ENCODE measurements at places on chromosomes 7 and 10. TPM values are rescaled to one million over a fixed set of nuclear protein-coding genes. Genes with fewer than 3 reads are reported as not detected.

DNA sequence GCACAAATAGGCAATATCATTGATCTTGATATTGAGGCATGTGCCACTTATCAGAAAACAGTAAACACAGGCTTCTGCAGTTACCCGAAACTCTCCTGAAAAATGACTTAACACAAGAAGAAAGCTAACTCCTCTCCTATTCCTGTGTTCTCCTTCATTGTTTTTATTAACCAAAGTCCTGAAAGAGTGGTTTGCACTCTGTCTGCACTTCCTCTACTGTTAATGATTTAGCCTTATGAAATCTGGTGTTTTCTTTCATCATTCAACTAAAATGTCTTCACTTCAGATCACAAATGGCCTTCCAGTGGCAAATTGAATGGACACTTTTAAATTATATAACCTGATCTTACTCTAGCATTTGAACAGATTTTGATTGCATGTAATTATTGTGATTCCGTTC lies 630.6 kb upstream of the PHF14 start:
- no peaks in the 10 kb centered on the region for H3K36me3 ChIP-seq
- H3K27me3 ChIP-seq = no peaks in the 10 kb centered on the region
- no peak overlapping the region for H3K27ac ChIP-seq
- no peak overlapping the region for H3K4me3 ChIP-seq

DNA sequence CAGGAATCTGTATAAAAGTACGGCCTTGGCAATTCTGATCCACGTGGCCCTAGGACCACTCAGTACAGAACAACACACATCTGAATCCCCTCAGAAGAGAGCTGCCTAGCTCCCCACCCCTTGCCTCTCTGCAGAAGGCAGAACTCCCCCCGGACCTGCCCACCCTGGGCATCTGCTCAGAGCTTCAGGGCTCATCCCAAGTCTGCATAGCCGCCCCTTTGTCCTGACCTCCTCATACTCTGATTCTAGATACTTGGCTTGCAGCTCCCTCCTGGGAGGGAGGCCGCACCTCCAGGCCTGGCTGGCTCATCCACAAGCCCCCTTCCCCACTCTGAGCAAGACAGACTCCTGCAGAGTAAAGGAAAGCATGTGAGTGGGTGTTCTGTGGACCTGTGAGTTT lies 49.6 kb downstream of the GRID1 start:
- no peak for DNase-seq
- H3K4me1 ChIP-seq = no peaks in the 10 kb centered on the region
- no peak overlapping the region for H3K27ac ChIP-seq
- H3K36me3 ChIP-seq = no peaks in the 10 kb centered on the region
- H3K4me3 ChIP-seq = no peak overlapping the region
- H3K27me3 ChIP-seq = no peaks in the 10 kb centered on the region

GRCh38 chr7:156580036-156580435 lies 60.5 kb upstream of the RNF32 start:
- no peak for DNase-seq
- H3K4me3 ChIP-seq = no peak overlapping the region
- H3K4me1 ChIP-seq = no peaks in the 10 kb centered on the region

DNA sequence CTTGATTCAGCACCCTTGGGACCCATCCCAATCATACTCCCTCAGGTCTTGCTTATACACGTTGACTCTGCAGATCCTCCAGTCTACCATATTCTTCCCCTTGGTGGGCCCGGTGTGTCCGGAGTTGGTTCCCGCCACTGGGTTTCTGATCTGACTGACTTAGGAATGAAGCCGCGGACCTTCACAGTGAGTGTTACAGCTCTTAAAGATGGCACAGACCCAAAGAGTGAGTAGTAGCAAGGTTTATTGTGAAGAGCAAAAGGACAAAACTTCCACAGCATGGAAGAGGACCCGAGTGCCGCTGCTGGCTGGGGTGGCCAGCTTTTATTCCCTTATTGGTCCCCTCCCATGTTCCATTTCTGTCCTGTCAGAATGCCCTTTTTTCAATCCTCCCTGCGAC lies 5.9 kb upstream of the GDF10 start:
- no peak overlapping the region for H3K27ac ChIP-seq
- no peaks in the 10 kb centered on the region for H3K27me3 ChIP-seq
- no peaks in the 10 kb centered on the region for H3K36me3 ChIP-seq
- no peak overlapping the region for H3K4me3 ChIP-seq

DNA sequence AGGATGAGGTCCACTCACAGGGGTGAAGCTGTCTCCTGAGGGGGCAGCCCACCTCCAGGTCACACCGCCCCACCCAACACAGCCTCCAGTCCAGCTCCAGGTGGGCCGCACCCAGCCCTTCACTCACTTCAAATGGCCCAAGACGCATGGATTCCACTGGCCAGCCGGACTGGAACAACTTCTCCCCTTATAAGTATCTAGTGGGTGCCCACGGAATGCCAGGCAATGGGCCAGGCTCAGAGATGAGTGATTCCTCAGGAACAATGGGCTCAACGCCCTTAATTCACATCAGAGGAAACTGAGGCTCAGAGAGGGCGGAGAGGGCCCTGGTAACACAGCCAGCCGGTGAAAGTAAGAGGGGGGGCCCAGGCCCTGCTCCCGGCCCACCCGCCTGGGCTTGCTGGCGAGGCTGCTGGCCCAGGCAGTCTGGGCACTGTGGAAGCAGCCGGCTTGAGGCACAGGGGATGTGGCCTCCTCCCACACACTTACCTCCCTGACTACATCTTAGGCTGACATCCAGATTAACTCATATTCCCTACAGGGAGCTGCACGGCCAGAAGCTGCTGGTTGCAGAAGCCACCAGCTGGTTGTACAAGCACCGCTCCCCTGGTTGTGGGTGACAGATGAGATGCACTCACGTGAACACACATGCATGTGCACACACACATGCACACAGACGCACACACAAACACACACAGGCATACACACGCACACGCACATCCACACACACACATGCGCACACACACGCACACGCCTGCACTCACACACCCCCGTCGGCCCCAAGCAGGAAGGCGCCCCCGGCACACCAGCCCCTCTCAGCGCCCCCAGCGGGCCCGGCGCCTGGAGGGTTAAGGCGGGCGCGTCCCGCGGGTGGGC lies 1.0 kb upstream of the FAM20C start:
- peaks cover 6% of the 10 kb centered on the region for H3K4me1 ChIP-seq
- H3K36me3 ChIP-seq = no peaks in the 10 kb centered on the region
- no peaks in the 10 kb centered on the region for H3K27me3 ChIP-seq
- peak overlapping the region; percentile 84 for H3K27ac ChIP-seq

GRCh38 chr7:2080060-2080387 lies 152.7 kb downstream of the MAD1L1 start:
- H3K27ac ChIP-seq = no peak overlapping the region
- no peaks in the 10 kb centered on the region for H3K4me1 ChIP-seq
- no peaks in the 10 kb centered on the region for H3K36me3 ChIP-seq
- DNase-seq = no peak

- H3K36me3 ChIP-seq = no peaks in the 10 kb centered on the region
- DNase-seq = no peak
- no peaks in the 10 kb centered on the region for H3K27me3 ChIP-seq
- H3K4me1 ChIP-seq = no peaks in the 10 kb centered on the region
- no peak overlapping the region for H3K4me3 ChIP-seq
Observed at GRCh38 chr7:130393841-130394411, 13.6 kb downstream of the CPA1 start.

- H3K36me3 ChIP-seq = no peaks in the 10 kb centered on the region
- no peak overlapping the region for H3K27ac ChIP-seq
- H3K27me3 ChIP-seq = no peaks in the 10 kb centered on the region
- H3K4me3 ChIP-seq = no peak overlapping the region
Observed at GRCh38 chr7:1912593-1913465, 242.8 kb downstream of the ELFN1 start.

Gene HPSE2
- 2.4 TPM for total RNA-seq

Gene CABCOCO1
- total RNA-seq = 1.9 TPM

- no peaks in the 10 kb centered on the region for H3K27me3 ChIP-seq
- no peak for DNase-seq
- no peak overlapping the region for H3K4me3 ChIP-seq
- no peaks in the 10 kb centered on the region for H3K36me3 ChIP-seq
- no peak overlapping the region for H3K27ac ChIP-seq
- no peaks in the 10 kb centered on the region for H3K4me1 ChIP-seq
Observed at GRCh38 chr10:6321880-6322279, 119.1 kb downstream of the PFKFB3 start.

DNA sequence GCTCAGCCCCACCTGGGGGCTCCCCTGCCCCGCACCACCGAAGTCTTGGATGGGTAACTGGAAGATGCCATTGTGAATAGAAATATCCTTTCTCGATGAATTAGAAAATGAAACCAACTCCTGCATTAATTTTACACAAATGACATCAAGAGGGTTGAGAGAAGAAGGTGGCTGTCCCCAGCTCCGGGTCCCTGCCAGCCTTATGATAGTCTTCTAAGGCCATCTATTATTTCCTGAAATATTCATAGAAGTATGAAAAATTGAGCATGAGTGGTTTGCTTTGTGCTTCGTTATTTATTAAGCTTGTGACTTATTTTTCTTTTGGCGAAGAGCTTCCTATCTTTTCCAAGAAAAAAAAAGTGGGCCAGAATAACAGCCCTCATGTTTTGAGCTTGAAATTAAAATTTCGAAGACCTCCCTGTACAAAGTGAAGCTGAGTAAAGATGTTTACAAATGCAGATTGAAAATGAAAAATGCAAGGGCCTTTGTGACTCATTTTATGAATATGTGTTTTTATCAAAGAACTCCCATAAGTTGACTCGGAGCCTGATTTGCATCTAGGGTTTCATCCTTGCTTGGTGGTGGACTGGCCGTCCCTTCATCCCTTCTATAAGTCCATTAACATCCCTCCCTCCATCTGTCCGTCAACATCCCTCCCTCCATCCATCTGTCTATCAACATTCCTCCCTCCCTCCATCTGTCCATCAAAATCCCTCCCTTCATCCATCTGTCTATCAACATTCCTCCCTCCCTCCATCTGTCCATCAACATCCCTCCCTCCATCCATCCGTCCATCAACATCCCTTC lies 20.5 kb upstream of the CFAP46 start:
- H3K27ac ChIP-seq = no peak overlapping the region
- H3K4me3 ChIP-seq = peak overlapping the region; percentile 39
- H3K36me3 ChIP-seq = no peaks in the 10 kb centered on the region
- no peaks in the 10 kb centered on the region for H3K27me3 ChIP-seq

DNA sequence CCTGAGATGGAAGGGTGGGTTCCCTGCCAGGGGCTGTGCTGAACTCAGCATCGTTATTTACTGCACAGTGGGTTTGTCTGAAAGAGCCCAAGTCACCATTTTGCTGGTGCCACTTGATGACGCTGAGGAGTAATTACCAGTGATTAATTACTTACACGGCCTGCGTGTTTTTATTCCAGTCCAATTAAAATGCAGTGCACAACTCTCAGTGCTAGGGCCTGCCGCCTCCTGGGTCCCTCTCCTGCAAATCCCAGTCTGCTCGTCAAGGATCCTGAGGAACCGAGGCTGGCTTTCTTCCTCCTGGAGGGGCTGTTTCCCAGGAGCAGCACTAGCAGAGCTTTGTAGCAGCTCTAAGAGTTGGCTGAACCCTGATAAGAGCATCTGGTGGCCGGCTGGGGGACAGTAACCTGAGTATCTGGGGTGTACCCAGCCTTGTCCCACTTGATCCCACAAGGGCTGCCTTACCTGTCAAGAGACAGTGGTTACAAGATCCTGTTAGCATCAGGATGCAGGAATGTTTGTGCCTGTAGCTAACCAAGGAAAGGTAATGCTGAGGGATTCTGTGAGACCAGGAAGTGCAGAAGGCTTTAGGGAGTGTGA lies 45.1 kb upstream of the LRRC4 start:
- H3K36me3 ChIP-seq = no peaks in the 10 kb centered on the region
- no peaks in the 10 kb centered on the region for H3K27me3 ChIP-seq
- DNase-seq = no peak
- H3K4me1 ChIP-seq = no peaks in the 10 kb centered on the region
- H3K27ac ChIP-seq = no peak overlapping the region

- no peaks in the 10 kb centered on the region for H3K27me3 ChIP-seq
- no peak overlapping the region for H3K27ac ChIP-seq
- no peak for DNase-seq
- no peaks in the 10 kb centered on the region for H3K36me3 ChIP-seq
Observed at GRCh38 chr7:31873816-31874597, 187.0 kb downstream of the PPP1R17 start.

DNA sequence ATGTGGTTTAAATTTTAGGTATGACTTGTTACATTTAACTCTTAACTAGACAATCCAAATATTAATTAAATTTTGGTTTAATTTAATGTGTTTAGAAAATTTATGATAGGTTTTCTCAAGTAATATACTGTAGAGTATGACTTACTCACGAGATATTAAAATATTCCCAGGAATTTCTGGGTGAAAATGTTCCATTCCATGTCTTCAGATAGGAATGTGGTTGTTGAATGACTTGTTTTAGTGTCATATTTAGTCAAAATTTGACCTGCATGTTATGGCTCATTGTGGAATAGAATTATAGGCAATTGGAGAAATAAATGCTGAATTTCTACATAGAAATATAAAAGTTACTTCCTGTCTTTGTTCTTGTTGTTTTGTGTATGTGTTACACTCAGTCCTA lies 46.7 kb downstream of the SHOC2 start:
- H3K27me3 ChIP-seq = no peaks in the 10 kb centered on the region
- no peaks in the 10 kb centered on the region for H3K4me1 ChIP-seq
- H3K27ac ChIP-seq = no peak overlapping the region
- H3K36me3 ChIP-seq = no peaks in the 10 kb centered on the region

Gene TMEM209
- total RNA-seq = 11.9 TPM

Gene STAM
- 18.2 TPM for total RNA-seq

- DNase-seq = no peak
- no peaks in the 10 kb centered on the region for H3K4me1 ChIP-seq
- H3K4me3 ChIP-seq = no peak overlapping the region
- no peaks in the 10 kb centered on the region for H3K36me3 ChIP-seq
- no peaks in the 10 kb centered on the region for H3K27me3 ChIP-seq
Observed at GRCh38 chr10:85918371-85918770, 448.2 kb downstream of the GRID1 start.

DNA sequence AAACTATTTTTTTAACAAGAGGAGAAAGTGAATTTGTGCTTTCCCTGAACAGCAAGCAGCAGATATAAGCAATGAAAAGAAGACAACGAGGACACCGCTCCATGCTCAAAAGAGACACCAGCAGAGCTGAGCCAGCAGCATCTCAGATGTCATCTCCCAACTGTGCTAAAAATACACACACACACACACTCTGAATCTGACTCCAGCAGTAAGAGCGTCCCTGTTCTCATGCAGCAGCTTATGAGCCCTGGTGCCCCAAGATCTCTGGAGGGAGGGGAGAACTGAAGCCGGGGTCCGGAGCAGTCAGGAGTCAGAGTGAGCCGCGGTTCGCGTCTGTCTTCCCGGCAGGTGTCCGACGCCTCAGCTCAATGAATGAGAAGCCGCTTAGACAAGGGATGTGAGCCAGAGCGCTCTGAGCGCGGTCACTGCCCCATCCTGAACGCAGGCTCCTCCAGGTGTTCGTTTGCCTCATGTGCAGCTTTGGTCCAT lies 49.2 kb downstream of the SVIL start:
- no peaks in the 10 kb centered on the region for H3K36me3 ChIP-seq
- no peak for DNase-seq
- H3K4me1 ChIP-seq = no peaks in the 10 kb centered on the region
- H3K27me3 ChIP-seq = no peaks in the 10 kb centered on the region

- no peak overlapping the region for H3K27ac ChIP-seq
- no peaks in the 10 kb centered on the region for H3K36me3 ChIP-seq
- H3K4me3 ChIP-seq = no peak overlapping the region
- H3K4me1 ChIP-seq = no peaks in the 10 kb centered on the region
Observed at GRCh38 chr7:124898531-124898930, 31.1 kb downstream of the POT1 start.

Gene MYL10
- total RNA-seq = not detected
